ENCODE measurements at places on chromosomes 6 and 20.

GRCh38 chr6:152946995-152947394 is 35.8 kb downstream of the FBXO5 start:
- DNase-seq, result no peak

- DNase-seq, result no peak
These were observed 20.9 kb downstream of the IL17A start for GRCh38 chr6:52207066-52207465.

DNA sequence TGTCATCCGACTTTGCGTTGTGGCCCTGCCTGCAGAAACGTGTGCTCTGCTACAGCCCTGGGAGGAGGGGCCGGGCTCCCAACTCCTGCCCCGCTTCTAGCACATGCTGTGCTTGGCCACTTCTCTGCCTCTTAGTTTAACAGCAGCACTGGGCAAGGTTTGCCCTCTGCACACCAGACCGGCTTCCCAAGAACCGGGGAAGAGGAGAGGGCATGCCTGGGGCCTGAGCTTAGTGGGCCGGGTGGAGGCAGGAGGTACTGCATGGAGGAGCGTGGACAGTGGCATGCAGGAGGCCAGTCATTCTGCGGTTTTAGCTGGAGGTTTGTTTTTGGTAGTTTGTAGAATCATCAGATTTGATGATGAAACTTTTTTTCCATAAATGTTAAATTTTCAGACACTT is 45.5 kb downstream of the CEP43 start:
- no peak for DNase-seq

DNA sequence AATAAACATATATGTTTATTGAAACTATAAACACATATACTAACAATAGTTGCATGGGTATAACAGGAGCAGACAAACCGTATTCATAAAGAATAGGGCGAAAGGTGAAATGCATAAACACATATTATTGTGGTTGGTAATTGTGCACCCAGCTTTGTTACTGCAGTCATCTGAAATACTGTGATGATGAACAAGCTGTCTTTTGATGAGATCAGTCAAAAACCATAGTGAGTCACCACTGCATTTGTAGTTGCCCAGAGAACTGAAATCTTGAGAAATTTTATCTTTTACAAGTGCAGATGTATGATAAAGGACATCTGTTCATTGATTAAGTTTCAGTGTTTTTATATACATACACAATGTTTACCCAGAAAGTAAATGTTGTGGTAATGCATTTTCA is 133.7 kb downstream of the MYO6 start:
- no peak for DNase-seq

DNA sequence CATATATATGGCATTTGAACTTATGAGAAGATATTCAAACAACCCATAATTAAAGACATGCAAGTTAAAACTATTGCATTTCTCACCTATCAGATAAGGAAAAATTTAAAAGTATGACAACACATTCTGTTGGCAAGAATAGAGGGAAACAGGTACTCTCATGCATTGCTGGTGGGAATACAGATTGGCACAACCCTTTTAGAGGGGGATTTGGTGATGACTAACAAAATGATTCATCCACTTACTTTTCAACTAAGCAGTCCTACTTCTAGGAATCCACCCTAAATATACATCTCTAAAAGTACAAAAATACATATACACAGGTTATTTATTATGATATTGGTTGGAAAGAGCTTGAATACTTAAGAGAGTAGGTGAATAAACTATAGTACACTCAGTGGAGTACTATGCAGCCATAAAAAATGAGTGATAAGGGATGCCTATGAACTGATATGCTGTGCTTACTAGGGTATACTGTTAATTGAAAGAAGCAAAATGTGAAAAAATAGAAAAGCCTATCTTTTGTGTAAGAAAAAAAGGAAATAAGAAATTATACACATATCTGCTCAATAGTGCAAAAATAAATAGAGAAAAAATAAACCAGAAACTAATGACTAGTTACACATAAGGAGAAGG is 42.2 kb downstream of the ADAT2 start:
- no peak for DNase-seq

DNA sequence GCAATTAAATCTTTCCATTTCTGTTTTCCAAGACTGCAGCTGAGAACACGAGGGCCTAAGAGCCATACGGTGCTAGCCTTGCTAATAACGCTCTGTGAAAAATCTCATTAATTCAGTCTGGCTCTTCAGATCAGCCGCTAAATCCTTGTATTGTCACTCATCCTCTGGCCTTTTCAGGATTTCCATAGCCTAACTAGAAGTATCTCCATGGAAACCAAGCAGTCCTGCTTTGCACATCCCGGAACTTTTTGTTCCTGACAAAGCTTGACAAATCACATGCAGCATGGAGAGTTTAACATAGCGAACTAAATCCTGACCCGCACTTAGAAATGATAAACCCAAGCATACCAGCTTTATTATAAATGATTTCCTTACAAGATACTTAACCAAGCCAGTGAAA is 383.7 kb downstream of the CD83 start:
- DNase-seq, result no peak

DNA sequence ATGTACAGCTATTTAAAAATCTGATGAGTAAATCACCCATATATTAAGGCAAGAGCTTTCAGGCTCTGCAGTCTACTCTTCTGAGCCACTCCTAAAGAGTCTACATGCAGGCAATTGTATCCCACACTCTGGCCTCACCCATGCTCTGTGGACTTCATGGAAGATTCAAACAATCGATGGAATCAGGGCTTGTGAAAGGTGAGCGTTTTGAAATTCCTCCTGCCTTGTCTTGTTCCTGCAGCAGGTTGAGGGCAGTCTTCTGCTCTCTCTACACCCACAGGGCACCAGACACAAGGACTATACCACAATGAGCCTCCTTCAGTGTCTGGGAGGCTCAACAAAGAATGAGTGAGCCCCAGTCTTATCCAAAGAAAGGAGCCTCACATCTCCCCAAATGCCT is 51.1 kb downstream of the TBC1D7 start:
- DNase-seq, result no peak

DNA sequence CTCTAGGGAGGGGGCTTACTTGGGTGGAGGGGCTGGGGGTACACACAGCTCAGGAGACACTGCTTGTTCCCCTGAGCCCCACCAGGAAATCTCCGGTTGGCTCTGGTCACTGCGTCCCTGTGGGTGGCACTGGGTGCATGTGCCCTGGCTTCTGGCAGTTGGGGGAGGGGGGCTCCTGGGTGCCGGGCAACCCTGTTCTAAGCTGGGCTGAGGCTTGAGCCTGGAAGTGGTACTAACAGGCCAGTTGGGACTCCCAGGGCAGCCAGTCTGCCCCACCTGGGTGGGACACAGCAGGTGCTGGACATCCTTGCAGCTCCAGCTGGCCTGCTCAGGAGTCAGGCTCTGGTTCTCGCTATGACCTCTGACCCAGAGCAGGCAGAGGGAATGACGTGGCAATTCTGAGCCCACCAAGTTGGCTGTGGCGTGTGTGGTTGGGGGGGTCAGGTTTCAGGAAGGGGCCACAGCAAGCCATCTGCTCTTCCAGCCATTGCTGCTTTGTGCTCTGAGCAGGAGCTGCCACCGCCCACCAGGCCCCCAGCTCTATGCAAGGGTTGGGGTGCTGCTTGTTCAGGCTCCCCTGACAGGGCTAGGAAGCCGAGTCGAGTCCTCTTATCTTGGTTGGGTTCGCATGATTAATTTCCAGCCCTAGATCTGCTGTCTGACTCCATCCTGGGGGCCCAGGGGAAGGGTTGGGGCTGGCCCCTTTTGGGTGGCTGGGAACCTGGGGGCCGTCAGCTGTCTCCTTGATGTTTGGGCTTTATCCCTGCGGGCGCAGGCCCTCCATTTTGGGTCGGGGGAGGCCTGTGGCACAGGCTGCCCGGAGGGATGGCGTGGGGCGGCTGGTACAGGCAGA is 590 bp downstream of the C20orf204 start:
- DNase-seq, result no peak

DNA sequence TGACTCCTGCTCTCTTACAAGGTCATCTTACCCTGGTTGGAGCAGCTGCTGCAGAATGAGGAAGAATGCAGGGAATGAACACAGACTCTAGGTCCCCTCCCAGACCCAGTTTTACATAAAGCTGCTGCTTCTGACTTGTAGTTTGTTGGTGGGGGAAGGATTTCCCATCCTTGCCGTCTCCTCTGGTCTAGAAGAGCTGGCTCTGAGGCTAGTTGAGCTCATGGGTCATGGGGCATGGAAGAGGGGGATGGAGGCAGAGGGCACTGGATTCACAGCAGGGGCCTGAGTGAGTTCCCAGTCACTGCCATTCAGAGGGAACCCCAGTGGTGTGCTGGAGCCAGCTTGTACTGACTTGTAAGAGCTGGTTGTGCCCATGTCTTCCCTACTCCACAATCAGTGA is 9.2 kb upstream of the GUCA1A start:
- no peak for DNase-seq

GRCh38 chr20:14375416-14375985 is 38.1 kb upstream of the FLRT3 start:
- DNase-seq, result no peak

DNA sequence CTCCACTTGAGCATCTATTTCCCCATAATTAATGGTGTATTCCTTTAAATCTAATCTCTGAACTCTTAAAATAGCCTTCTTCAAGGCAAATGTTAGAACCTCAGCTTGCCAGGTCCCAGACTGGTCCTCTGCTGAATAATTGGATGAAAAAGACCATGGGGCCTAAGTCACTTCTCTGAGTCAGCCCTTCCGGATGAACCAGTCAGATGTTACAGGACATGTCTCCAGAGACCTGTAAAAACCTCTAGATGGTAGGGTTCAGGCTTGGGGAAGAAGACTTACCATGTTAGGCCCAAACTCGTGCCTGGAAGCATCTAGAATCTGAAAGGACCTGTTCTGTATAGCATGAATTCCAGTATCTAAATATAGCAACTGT is 97.3 kb downstream of the CDKAL1 start:
- DNase-seq, result no peak

DNA sequence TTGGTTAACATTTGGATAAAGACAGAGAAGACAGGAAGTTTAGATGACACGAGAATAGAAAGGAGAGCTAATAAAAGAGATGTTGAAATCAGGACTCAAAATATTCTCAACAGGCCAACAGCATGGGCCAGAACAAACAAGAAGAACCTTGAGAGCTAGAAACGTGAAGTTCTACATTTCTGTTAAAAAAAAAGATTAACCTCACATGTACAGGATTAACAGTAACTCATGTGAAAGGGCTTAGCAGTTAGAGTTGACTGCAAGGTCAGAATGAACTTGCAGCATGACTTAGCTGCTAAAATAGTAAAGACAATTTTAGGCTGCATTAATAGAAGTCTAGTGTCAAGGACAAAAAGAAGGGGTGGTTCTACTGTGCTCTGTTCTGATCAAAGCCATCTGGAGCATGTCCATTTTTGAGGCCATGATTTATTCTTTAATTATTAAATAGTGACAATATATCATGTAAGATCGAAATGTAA is 331.1 kb upstream of the HSF2 start:
- DNase-seq, result no peak

DNA sequence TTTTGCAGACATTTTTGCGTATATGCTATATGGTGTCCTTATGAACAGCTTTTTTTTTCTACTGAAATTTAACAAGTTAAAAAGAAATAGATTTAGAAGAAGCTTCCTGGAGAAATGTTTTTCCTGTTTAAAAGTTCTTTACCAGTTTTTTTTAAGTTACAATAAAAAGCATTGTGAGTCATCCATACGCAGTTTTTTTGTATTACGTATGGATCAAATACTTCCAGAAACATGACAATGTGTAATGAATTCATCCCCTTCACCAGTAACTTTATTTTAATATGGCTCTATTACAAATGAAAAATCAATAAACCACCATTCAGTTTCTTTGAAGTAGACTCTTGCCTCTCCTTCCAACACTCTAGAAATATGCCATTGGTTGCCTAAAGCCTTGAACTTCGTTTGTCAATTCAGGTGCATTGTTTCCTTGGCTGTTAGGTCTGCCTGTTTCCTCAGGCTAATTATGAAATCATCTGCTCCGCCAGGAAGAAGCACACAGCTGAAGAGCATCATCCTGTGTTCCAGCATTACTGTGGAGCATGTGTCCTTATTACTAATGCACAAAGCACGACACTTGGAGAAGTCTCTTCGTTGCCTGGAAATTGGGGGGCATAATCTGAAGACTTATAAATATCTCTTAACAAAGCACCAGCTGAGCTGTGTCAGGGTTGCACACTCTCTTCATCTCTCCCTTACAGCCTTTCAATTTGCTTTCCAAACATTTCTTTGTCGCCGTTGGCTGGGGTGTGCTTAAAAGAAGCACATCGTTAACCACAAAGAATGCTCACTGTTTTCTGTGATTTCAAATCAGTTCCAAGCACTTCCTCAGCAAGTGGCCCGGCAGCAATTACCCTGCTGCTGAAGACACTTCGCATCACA is 9.6 kb downstream of the MOXD1 start:
- no peak for DNase-seq

DNA sequence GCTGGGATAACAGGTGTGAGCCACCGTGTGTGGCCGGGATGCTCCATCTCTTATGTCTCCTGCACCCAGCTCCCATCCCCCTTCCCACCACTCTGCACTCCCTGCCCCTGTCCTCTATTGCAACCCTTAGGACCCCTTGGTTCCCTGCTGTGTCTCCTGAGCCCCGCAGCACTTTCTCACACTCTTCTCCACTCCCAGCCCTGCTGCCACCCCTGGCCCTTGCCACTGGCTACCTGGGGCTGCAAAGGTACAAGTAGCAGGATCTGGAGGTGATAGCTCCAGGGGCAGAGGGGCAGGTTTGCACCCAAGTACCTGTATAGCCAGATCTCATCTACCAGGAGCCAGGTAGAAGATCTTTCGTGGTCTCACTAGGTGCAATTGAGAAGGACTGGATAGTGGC is 6.6 kb upstream of the CPXM1 start:
- DNase-seq, result no peak

DNA sequence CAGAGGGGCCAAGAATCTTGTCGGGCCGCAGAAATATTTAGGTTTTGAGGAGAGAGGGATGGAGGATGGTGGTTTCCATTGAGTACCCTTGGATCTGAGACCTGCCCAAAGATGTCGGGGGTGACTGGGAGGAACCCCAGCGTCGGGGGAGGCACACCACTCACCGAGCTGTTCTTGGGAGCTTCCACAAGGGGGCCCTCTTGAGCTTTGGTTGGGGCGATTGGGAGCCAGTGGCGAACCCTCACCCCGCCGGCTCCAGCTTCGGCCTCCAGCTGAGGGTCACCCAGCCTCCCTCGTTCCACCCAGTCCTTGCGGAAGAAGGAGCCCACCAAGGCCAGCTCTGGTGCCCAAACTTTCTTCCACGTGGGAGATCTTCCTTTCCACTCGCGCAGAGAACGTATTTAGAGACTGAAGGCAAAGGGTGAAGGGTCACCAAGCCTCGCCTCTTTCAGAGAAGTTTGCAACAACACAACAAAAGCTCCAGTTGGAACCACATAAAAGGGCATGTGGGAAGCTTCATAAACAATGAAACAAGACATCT is 33.6 kb downstream of the APCDD1L start:
- DNase-seq, result peak; percentile 5

DNA sequence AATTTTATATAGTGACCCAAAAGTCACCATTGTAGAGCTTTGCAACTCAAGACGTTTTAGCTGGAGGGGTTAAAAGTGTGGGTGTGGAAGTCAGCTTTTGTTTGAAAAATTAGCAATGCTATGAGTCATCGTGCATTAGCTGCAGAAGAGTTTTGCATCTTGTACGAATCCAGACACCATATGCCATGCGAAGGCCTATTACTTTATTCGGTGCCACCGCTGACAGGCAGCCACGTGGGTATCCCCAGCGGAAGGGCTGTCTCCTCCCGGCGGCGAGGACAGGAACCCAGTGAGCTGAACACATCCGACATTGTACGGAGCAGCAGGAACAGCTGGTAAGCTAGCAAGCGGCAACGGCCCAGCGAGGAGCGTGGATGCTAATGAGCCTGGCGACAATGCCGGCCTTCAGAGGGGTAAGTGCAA is 84.4 kb downstream of the INSM1 start:
- DNase-seq, result no peak

- no peak for DNase-seq
These were observed 1.2 kb downstream of the TAB2 start for GRCh38 chr6:149318581-149319286.

- DNase-seq, result no peak
These were observed 193.5 kb downstream of the UBE3D start for GRCh38 chr6:82872185-82872584.
